ENCODE measurements at places on chromosomes 4 and X. TPM values are rescaled to one million over a fixed set of nuclear protein-coding genes. Genes with fewer than 3 reads are reported as not detected.

The NKX6-1 gene
- total RNA-seq, result not detected

- DNase-seq, result no peak
These were observed 16.6 kb upstream of the UGT2B17 start for GRCh38 chr4:68592673-68593072.

The SPARCL1 gene
- 6.6 TPM for total RNA-seq

DNA sequence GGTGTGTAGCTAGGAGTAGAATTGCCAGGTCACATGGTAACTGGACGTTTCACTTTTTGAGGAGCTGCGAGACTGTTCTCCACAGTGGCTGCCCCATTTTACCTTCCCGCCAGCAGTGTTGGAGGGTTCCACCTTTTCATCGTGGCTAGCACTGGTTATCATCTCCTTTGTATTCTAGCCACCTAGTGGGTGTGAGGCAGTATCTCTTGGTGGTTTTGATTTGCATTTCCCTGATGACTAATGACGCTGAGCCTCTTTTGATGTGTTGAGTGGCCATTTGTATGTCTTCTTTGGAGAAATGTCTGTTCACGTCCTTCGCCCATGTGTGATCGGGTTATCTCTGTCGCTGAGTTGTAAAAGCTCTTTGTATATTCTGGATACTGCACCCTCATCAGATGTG lies 10.6 kb downstream of the ABCD1 start:
- DNase-seq, result no peak

The ETDA gene
- total RNA-seq, result not detected

- DNase-seq, result no peak
These were observed 125.4 kb upstream of the DGKK start for GRCh38 chrX:50596056-50596455.

DNA sequence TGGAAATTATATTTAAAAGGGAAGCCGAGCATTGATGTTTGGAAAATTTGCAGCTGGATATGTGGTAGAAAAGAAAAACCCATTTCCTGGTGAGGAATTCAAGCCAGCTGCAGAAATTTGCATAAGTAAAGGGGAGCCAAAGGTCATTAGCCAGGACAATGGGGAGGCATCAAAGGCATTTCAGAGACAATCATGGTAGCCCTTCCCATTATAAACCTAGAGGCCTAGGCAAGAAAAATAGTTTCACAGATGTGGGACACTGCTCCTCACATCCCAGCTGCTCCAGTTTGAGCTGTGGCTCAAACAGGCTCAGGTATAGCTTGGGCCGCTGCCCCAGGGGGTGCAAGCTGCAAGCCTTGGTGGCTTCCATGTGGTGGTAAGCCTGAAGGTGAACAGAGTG lies 35.8 kb downstream of the NAP1L3 start:
- DNase-seq, result no peak

The SYTL5 gene
- 1.7 TPM for total RNA-seq

The GLOD5 gene
- not detected for total RNA-seq

DNA sequence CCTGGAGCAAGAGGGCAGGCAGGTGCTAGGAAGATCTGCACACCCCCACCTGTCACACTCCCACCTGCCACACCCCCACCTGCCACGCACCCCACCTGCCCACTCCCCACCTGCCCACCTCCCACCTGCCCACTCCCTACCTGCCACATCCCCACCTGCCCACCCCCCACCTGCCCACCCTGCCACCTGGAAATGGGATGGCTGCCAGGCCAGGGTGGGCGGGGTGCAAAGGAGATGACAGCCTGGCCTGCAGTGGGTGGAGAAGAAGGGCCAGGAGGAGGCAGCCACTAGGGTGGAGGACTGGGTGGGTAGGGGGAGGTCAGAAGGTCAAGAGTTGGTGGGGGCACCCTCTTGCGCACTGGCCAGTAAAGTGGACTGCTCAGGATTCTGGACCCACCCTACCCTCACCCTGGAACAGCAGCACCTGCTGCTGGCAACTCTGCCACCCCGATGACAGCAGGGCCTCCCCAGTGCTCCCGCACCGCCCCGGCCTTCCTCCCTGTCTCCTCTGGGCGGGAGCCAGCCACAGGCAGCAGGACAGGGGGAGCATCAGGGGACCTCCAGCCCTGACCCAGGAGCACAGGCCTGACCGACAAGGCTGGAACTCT lies 66.8 kb upstream of the NKX1-1 start:
- peak; percentile 34 for DNase-seq

DNA sequence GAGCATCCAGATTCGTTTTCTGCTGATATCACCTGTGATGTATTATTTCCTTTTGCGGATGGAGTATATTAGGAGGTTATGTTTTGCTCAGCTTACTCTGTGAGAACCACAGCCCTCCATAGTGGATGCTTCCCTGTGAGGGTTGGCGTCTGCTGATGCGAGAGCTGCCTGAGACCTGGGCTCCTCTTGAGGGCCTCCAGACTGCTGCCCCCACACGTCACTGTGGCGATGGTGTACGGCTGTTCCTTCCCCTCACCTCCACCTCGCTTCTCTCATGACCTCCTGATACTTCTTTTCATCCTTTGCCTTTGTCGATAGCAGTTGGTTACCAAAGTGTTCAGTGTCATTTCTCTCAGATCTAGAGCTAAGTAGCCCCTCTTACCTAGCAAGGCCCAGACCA lies 71.7 kb downstream of the TNIP2 start:
- DNase-seq, result no peak

The SULT1E1 gene
- total RNA-seq, result 118 TPM

DNA sequence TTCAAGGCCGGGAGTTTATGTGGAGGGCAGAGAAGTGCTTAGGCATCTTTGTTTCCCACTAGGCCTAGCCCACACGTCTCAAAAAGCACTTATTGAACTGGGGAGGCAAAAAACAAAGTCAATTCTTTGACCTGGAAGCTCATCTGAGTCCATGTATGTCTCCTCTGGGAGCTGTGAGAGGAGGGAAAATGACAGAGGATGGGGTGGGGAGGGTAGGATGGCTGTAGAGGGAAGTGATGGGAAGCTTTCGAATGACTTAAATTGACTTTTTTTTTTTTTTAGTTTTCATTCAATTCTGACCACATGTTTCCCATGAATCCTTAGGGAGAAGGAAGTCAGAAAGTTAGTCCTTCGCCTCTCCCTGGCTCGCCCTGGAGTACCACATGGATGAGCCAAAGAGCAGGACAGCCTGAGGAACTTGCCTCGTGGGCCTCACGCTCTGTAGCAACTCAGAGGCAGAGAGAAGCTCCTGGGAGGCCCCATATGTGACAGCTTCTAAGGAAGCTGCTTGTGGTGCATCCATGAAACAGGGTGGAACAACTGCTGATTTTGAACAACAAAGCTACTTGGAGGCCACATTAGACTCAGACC lies 45.0 kb downstream of the NHSL2 start:
- DNase-seq, result no peak

GRCh38 chr4:949656-950055 lies 17.4 kb downstream of the TMEM175 start:
- DNase-seq, result no peak

- DNase-seq, result peak; percentile 39
These were observed 552 bp downstream of the NKRF start for GRCh38 chrX:119605464-119606279.

DNA sequence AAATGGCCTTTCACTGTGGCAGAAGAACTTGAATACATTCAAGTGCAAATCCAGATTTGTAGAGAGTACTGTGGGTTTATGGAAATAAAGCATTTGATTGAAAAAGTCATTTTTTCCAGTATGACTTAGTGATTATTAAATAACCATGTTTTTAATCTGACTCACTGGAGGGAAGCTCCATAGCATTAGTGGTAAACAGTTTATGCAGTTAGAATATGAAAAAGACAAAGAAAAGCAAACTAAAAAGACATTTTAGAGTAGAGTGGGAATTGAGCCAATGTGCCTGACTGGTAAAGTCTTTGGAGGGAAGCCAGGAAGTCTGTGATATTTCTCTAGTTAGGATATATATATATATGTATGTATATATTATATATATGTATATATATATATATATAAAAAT lies 53.4 kb downstream of the FAT4 start:
- no peak for DNase-seq

The F9 gene
- not detected for total RNA-seq

- no peak for DNase-seq
These were observed 333.8 kb upstream of the TENM3 start for GRCh38 chr4:181909368-181909767.

The MAOA gene
- total RNA-seq, result 1.1 TPM

- no peak for DNase-seq
These were observed 5.5 kb upstream of the HSPA4L start for GRCh38 chr4:127776620-127777019.

The CORIN gene
- 1.1 TPM for total RNA-seq

- no peak for DNase-seq
These were observed 36.5 kb upstream of the GLRA3 start for GRCh38 chr4:174865418-174865985.

DNA sequence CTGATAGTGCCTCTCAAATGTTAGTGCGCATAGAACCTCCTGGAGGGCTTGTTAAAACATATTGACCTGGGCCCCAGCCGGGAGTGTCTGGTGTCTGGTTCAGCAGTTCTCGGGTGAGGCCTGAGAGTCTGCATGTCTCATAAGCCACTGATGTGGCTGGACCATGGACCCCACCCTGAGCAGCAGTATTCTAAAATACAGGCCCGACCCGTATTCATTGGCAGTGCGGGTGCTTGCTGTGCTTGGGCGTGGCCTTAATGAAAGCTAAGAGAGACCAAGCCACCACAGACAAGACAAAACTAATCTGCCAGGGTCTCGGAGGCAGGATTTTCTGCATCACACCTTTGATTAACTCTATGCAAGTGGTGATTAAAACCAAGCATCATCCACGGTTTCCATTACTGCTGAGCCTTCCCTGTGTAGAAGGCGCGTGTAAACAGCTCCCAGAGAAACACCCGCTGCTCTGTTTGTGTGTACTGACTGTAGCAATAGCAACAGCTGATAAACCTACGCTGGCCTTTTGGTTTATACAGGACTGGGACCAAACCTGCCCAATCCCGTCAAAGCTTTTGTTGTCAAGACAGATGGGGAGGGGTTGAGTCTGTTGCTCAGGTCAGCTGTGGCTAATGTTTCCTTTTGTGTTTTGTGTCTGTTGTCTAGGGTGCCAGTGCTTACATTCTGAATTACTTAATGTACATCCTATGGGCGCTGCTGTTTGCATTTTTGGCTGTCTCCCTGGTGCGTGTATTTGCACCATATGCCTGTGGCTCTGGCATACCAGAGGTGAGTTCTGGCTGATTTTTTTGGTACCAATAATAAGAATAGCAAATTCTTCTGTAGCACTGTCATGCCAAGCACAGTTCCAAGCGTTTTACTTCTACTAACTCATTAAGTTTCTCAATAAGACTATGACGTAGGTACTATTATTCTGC lies 40.8 kb downstream of the CLCN4 start:
- DNase-seq, result no peak

DNA sequence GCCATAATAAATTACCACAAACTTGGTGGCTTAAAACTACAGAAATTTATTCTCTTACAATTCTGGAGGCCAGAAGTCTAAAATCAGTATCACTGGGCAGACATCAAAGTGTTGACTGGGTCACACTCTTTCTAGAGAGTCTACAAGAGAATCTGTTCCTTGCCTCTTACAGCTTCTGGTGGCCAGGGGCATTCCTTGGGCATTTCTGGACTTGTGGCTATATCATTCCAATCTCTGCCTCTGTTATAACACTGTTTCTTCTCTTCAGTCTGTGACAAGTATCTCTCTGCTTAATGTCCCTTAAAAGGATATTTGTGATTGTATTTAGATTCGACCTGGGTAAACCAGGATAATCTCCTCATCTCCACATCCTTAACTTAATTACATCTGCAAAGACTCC lies 207.3 kb upstream of the DCAF8L1 start:
- DNase-seq, result no peak

The GAGE12E gene
- total RNA-seq, result not detected

GRCh38 chrX:34130980-34131744 lies 952 bp downstream of the FAM47A start:
- no peak for DNase-seq

DNA sequence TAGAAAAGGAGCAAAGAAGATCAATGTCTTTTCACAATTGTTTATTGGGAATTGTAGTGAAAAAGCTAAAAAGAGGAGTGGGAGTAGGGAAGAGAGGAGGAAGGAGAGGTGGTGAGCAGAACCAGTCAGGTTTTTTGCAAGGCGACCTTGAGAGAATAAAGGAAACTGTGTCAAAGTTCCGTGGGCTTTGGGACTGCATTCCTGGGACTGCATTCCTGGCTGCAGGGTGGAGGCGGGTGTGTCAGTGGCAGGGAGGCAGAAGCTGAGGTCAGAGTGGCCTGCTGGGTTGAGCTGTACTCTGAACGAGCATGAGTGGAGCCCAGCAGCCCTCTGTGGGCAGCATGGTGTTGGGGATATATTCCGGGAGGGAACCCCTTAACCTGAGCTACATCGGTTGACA lies 66.8 kb upstream of the UCP1 start:
- no peak for DNase-seq

DNA sequence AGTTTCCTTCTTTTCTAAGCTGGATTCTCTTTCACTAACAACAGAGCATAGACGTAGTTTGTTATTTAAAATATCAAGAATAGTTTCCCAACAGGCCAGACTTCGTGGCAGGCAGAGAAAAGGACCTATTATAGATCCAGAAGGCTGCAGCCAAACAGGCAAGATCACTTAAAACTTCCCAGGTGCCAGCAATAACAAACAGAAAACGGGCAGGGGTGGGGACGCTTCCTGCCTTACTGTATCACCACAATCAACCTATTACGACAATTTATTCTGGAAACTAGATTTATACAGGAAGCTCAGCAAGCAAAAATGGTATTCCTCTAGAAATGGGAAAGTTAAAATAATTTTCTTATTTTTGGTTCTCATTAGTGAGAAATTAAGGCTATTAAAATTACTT lies 22.1 kb downstream of the RWDD4 start:
- DNase-seq, result no peak

DNA sequence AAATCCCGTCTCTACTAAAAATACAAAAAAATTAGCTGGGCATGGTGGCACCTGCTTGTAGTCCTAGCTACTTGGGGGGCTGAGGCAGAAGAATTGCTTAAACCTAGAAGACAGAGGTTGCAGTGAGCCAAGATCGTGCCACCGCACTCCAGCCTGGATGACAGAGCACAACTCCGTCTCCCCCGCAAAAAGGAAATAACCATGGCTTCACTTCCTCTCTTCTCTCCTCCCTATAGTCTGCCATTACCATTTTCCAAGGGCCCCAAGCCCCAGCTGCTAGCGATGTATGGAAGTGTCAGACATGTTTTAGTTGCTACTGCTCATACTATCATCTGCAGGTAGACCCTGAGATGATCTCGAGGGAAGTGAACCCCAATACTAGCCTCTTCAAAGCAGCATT lies 177.3 kb upstream of the FAM9B start:
- DNase-seq, result no peak

- DNase-seq, result no peak
These were observed 82.1 kb upstream of the NKX1-1 start for GRCh38 chr4:1488357-1488756.

The EFHC2 gene
- total RNA-seq, result 1.5 TPM

The ARSJ gene
- 3.1 TPM for total RNA-seq

- no peak for DNase-seq
These were observed at the start of gene CCDC120 for GRCh38 chrX:49058794-49059193. Gene CCDC120, plus strand, starts transcription at chrX:49058999. Its CDS starts 3,043 bp downstream, at chrX:49062042.

The MYOZ2 gene
- total RNA-seq, result 0.16 TPM

- no peak for DNase-seq
These were observed 36.4 kb upstream of the HPRT1 start for GRCh38 chrX:134423606-134424005.

GRCh38 chr4:17347445-17347844 lies 164.4 kb downstream of the QDPR start:
- no peak for DNase-seq

- no peak for DNase-seq
These were observed 77.7 kb downstream of the PDK3 start for GRCh38 chrX:24542756-24543155.

- DNase-seq, result no peak
These were observed 325.2 kb upstream of the AADAT start for GRCh38 chr4:170414961-170415360.

All from mesothelial cell of epicardium (in vitro differentiated cells).